ENCODE measurements at places on chromosomes 7 and 10. TPM values are rescaled to one million over a fixed set of nuclear protein-coding genes. Genes with fewer than 3 reads are reported as not detected.

The CDK14 gene
- 1.6 TPM for total RNA-seq

The CHST12 gene
- 9.9 TPM for total RNA-seq

The SFMBT2 gene
- total RNA-seq = 38.3 TPM

DNA sequence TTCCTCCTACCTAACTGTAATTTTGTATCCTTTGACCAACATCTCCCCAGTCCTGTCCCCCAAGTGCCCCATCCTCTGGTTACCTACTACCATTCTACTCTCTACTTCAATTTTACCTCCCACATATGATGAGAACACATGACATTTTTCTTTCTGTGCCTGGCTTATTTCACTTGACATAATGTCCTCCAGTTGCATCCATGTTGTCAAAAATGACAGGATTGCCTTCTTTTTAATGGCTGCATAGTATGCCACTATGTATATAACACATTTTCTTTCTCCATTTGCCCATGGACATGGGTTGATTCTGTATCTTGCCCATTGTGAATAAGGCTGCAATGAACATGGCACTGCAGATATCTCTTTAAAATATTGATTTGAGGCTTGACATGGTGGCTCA is 33.7 kb downstream of the GLI3 start:
- no peaks in the 10 kb centered on the region for H3K36me3 ChIP-seq
- H3K27ac ChIP-seq = no peak overlapping the region
- H3K4me1 ChIP-seq = no peaks in the 10 kb centered on the region

The BEND7 gene
- not detected for total RNA-seq

All from activated T-helper 1 cell treated with anti-CD3 and anti-CD28 coated beads, Interleukin-12 subunit alpha, Interleukin-12 subunit beta, Interleukin-2, Interleukin-4 antibody, amounts not matched to agents 30 ng/mL and 10 ng/mL and 1 ng/mL, durations not matched to agents 14 hours and 24 hours and 36 hours (primary cell).